ENCODE measurements at places on chromosomes 13 and 19.

DNA sequence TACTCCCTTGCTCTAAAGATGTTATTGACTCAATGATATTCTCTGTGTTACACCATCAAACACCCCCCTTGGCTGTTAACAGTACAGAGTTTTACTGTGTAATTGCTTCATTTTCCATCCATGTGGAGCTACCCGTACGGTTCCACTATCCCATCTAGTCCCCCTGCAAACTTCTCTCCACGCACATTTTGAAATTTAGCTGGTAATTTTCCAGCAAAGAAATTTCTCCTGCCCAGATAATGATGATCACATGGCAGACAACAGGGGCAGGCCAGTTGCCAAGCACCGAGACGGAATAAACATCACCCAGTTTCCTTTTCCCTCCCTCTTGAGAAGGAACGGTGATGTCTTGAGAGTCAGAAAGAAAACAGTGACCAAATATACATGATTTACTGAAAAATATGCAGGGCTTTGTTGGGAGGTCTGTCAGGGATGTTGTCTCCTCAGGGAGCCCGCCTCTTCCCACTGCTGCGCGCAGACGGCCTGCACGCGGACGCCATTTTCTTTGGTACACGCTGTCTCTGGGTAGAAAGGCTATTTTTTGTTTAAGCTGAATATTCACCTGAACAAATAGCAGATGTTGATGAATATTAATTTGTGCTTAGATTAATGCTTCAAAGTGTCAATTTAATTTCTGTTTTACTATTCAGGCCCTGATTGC, 109.9 kb downstream of the OLFM4 start:
- H3K4me1 ChIP-seq: no peaks in the 10 kb centered on the region
- no peak for DNase-seq
- no peaks in the 10 kb centered on the region for H3K36me3 ChIP-seq
- H3K27me3 ChIP-seq: no peaks in the 10 kb centered on the region
- no peak overlapping the region for H3K4me3 ChIP-seq
- no peak overlapping the region for H3K27ac ChIP-seq

GRCh38 chr13:107736170-107736569, 479.2 kb downstream of the LIG4 start:
- H3K4me3 ChIP-seq: no peak overlapping the region
- no peak overlapping the region for H3K27ac ChIP-seq
- H3K27me3 ChIP-seq: no peaks in the 10 kb centered on the region
- H3K36me3 ChIP-seq: no peaks in the 10 kb centered on the region
- DNase-seq: no peak
- no peaks in the 10 kb centered on the region for H3K4me1 ChIP-seq

- H3K4me1 ChIP-seq: no peaks in the 10 kb centered on the region
- no peak overlapping the region for H3K4me3 ChIP-seq
- no peaks in the 10 kb centered on the region for H3K36me3 ChIP-seq
These were observed 7.1 kb upstream of the ZNF90 start for GRCh38 chr19:20070691-20071090.

GRCh38 chr13:37345869-37346268, 240.4 kb upstream of the CSNK1A1L start:
- no peak overlapping the region for H3K4me3 ChIP-seq
- H3K36me3 ChIP-seq: no peaks in the 10 kb centered on the region
- H3K27ac ChIP-seq: no peak overlapping the region
- no peaks in the 10 kb centered on the region for H3K4me1 ChIP-seq

All from activated CD4-positive, alpha-beta T cell treated with anti-CD3 and anti-CD28 coated beads, Interleukin-2, amount 10 ng/mL, durations not matched to agents 7 days and 5 days (primary cell).